ENCODE measurements at places on chromosomes 12 and 14.

GRCh38 chr14:35369701-35370191, 34.8 kb downstream of the NFKBIA start:
- no peak for DNase-seq

DNA sequence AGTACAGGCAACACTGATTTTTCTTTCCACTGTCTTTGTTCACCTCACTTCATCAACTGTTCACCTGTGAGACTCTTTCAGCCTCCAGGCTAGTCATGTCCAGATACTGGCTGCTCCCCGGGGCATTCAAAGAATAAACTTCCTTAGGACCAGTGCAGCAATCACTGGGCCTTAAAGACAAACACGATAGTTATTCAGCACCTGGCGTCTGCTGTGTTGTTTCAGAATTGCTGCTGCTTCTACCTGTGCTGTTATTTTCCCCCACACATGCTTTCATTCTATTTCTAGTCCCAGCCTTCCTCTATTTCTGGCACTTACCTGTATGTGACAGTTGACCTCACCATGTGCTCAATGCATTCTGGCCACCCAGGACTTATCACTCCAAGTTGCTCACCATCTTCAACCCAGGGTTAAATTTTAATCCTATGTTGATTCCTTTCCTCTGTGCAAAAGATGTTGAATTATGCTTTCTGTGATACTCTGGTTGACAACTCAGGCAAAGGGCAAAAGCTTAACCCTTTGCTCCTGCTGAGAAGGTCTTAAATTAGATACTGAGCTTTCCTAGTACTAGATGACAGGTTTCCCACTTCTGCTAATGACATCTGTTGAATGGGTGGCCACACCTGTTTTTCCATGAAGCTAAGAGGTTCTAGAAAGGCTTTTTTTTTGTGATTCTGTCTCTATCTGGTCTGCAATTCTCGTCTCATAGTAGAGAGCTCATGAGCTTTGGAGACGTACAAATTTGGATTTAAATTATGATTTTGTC, 41.4 kb downstream of the PTPRQ start:
- DNase-seq = no peak

DNA sequence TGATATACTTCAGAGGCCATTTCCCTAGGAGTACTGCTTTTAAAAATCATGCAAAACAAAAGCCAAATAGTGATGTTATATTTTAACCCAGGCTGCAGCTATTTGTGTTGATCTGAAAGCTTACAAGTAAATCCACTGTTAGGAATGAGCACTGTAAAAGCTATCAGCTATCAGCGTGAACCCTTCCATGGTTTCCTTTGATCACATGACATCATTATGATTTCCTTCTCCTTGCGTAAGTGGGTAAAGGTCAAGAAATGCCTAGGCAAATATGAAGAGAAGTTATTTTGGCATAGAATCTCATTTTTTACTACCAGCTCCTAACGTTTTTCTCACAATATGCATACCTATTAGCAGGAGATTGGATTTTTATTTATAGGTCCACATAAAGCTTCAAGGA, 48.6 kb upstream of the CATSPERB start:
- DNase-seq = no peak

DNA sequence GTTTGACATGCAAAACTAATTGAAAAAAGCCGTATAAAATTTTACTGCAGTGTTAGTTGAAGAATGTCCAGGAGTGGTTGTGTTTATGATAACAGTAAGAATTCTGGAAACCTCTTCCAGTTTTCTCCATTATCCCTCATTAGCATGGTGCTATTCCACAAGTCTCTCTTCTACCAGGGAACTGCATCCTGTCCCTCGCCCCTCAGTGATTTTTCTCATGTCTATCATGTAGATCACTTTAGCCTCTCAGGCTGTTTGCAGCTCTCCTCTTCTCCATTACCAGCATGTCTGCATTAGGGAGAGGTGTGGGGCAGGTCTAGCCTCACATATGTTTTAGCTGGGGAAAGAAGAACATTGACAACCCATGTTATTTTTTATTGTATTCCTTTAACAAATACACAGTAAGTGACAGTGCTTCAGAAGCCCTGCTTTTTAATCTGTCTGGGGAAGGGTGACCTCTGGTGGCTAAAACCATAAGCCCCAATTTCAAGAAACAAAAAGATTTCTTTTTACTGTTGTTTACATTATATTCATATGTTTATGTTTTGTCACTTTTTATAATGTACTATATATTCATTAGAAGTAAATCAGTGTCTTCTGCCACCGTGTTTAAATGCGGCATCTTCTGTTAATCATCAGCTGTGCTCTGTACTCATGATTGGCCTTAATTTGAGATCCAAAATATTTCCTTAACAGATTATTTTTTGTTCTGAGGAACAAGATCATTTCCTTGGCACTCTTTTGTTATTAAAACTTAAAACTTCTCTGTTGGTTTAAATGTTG, 70.7 kb downstream of the RASSF8 start:
- no peak for DNase-seq

- no peak for DNase-seq
These were observed 413 bp upstream of the ALX1 start for GRCh38 chr12:85279449-85280164.

DNA sequence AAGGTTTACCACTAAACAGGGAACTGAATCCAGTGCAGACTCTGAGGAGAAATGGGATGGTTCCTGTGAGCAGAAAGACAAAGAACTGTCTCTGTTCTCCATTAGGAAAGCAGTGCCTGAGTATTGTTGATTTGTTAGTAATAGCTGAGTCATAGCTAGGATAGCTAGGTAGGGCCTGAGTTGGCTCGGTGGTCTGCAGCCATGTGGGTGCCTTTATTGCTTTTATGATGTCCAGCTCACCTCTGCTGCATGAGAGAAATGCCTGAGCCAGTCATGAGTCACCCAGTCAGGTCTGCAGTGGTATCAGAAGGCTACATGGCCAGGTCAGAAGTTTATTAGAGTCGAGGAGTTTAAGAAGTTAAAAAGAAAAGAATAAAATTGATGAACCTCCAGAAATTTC, 24.2 kb downstream of the TRHDE start:
- no peak for DNase-seq

Measured in vagina (tissue), 2 donors.